ENCODE measurements at places on chromosomes 4 and X.
A peak's percentile ranks its signal among the peaks of the same experiment; 100 is the strongest.

GRCh38 chr4:1047106-1047975 lies 35.9 kb downstream of the FGFRL1 start:
- DNase-seq: peak; percentile 62

- DNase-seq: no peak
Observed at GRCh38 chr4:156797206-156797605, 174.4 kb downstream of the PDGFC start.

DNA sequence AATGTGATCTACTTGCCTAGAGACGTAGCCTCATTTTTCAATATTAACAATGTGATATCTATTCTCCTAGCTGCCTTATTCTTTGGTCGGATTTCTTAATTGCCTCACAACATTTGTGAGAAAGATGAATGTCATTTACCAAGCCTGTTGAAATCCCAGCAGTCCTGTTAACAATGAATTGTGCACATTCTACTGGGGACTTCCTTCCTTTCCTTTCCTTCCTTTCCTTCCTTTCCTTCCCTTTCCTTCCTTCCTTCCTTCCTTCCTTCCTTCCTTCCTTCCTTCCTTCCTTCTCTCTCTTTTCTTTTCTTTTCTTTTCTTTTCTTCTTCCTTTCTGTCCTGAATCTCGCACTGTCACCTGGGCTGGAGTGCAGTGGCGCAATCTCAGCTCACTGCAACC lies 107.1 kb downstream of the GPAT3 start:
- no peak for DNase-seq

- DNase-seq: no peak
Observed at GRCh38 chr4:6758728-6759127, 23.8 kb upstream of the KIAA0232 start.

- no peak for DNase-seq
Observed at GRCh38 chr4:183852910-183853547, 52.1 kb upstream of the STOX2 start.

- DNase-seq: no peak
Observed at GRCh38 chr4:148431401-148431800, 10.8 kb downstream of the NR3C2 start.

DNA sequence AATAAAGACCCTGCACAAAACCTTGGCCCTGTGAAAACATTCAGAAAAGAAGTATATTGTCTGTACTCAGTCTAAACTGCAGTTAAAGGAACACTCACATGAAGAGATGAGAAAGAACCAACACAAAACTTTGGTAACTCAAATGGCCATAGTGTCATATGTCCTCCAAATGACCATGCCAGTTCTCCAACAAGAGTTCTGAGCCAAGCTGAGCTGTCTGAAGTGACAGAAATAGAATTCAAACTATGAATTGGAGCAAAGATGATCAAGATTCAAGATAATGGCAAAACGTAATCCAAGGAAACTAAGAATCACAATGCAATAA lies 739.3 kb upstream of the NDST4 start:
- no peak for DNase-seq

GRCh38 chrX:21373637-21374162 lies 518 bp upstream of the CNKSR2 start:
- peak; percentile 68 for DNase-seq

GRCh38 chr4:17030543-17030942 lies 132.1 kb upstream of the LDB2 start:
- DNase-seq: no peak

DNA sequence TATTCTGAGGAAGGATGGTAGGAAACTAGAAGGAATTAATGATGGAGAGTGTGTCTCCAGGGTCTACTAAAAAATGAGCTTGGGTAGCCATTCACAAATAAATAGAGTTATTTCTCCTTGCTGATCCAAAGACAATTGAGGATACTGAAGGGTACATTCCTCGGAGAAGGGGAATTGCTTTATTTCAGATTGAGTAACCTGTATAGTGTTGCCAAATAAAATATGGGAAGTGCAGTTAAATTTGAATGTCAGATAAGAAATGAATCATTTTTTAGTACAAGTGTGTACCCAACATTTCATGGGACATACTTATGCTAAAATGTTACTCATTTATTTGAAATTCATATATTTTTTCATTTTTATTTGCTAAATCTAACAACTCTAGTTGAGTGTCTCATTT lies 16.0 kb upstream of the VSIG1 start:
- no peak for DNase-seq

GRCh38 chr4:182190306-182190705 lies 52.9 kb upstream of the TENM3 start:
- DNase-seq: no peak

- no peak for DNase-seq
Observed at GRCh38 chr4:123825596-123826291, 429.1 kb downstream of the SPRY1 start.

GRCh38 chr4:144903953-144904711 lies 193.9 kb downstream of the ANAPC10 start:
- no peak for DNase-seq

GRCh38 chrX:134760650-134761049 lies 102.4 kb upstream of the PLAC1 start:
- no peak for DNase-seq

DNA sequence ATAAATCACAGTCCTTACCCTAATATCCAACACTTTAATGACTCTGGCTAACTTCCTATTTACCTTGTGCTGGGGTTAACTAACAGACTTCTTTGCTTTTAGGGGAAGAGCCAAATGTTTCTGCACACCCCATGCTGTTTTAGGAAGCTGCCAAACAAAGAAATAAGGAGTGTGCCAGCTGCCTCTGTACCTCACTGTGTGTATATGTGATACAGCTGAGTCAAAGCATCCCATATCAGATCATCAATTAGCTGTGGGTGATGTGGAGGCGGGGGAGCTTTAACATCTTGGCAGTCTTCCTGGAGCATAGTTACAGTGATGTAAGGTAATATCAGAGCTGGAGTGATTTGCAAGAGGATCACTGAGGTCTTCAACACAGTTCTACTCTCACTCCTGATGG lies 95.4 kb downstream of the COL25A1 start:
- no peak for DNase-seq

DNA sequence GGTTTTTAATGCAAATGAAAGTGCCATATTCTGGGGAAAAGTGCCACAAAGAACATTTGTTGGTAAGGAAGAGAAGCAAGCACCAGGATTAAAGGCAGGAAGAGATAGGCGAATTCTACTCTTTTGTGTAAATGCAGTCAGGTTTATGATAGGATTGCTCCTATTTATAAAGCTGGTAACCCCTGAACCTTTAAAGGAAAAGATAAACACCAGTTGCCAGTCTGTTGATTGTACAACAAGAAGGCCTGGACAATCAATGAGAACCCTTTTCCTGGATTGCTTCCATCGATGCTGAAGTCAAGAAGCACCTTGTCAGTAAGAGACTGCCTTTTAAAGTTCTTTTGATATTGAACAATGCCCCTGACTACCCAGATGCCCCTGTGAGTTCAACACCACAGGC lies 158.1 kb upstream of the NRK start:
- no peak for DNase-seq

- DNase-seq: no peak
Observed at GRCh38 chr4:57719456-57719855, 609.3 kb upstream of the IGFBP7 start.

- DNase-seq: no peak
Observed at GRCh38 chr4:125735102-125735501, 420.3 kb downstream of the FAT4 start.

GRCh38 chr4:23422878-23423277 lies 467.0 kb downstream of the PPARGC1A start:
- DNase-seq: no peak

DNA sequence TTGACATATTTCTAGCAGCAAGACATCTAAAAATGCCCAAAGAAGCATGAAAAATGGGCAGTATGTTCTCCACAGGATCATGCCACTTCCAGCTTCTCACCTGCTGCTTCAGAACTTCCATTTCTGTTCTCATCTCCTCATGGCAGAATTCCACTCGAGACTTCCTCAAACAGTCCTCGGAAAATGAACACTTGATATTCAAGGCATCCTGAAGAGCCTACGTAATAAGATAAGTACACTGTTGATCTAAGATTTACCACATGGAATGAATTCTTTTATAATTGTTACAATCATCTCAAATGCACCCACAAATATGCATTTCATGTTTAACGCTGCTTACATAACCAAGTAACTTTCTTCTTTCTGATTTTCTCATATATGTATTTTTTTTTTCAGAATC lies 14.1 kb downstream of the TNIP3 start:
- DNase-seq: no peak

DNA sequence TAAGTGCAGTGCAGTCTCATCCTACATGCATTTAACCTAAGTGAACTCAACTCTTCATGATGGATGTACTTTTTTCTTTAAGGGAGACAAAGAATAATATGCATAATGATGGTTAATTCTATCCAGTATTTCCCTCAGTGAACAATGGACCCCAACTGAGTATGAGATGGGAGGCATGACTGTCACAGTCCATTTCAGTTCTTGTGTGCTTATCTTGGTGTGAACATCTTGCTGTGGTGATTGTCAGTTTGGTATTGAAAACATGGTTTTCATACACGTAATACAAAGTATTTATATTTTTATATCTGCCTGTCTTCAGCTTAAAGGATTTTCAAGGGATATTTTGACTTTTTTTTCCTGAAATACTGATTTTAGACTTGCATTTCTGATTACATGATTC lies 72.0 kb upstream of the NDUFC1 start:
- DNase-seq: no peak

- no peak for DNase-seq
Observed at GRCh38 chr4:62571494-62571893, 1371.4 kb downstream of the ADGRL3 start.

DNA sequence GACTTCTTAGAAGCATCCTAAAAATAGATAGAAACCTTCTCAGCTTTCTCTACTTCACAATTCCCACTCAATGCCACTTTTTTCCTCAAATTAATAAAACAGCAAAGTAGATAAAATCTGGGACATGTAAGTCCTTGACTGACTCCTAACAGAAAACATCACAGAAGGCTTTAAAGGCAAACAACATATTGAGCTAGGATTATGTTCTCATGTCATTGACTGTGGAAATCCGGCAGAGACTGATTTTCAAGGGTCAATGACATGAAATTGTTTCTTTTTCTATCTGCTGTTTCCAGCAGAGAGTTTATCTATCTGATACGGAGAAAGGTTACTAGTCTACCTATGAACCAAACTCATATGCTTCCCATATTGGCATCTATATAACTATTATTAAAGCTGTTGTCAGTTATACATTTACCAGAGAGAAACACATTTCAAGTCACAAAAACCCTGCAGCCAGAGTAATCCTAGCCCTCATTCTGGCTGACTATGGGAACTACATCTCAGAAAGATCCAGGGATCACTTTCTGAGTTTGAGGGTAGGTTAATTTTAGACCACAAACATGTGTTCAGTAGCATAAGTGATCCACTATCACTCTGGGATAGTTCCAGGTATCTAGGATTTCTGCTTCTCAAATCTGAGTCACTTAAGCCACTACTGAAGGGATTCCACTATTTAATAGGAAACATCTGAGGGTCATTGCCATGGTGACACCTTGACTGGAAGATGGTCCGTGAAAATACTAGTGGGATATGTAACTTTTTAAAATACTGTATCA lies 147.6 kb downstream of the PPP3CA start:
- no peak for DNase-seq

- no peak for DNase-seq
Observed at GRCh38 chr4:87986508-87986907, 11.0 kb downstream of the SPP1 start.

- no peak for DNase-seq
Observed at GRCh38 chr4:144750348-144750747, 104.4 kb downstream of the HHIP start.

- DNase-seq: no peak
Observed at GRCh38 chr4:100843910-100844309, 326.1 kb upstream of the EMCN start.

DNA sequence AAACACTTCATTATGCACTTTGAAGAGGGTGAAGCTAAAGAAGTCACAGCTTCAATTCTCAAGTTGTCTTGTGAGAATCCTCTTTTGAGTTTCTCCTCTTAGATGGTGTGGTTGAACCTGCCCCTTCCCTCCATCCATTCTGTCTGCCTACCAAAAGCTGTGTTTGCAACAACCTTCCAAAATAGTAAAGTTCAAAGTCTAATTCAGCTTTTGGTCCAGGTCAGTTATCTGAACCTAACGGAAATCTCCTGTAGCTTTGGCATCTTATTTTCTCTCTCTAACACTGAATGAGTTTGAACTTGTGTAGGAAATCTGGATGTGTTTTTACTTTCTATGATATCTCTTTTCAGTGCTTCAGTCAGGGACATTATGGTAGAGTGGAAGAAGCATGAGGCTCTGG lies 201.7 kb upstream of the AR start:
- DNase-seq: no peak

- DNase-seq: no peak
Observed at GRCh38 chr4:24245491-24245820, 338.9 kb downstream of the DHX15 start.

DNA sequence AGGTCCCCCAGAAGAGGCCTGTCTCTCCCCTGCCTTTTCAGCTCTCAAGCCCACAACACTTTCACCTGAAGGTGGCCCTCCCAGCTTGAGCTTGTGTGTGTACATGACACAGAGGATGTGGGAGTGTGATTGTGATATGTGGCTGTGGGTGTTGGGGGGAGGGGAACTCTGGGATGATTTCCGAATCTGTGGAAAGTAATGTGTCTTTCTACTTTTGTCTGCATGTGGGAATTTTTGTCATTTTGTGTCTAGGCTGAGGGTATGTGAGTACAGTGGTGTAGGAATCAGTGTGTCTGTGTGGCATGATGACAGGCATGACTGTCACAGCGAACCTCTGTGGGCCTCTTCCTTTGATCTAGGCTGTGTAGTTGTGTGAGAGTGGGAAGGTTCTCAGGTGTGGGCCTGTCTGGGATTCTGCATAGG lies 6.4 kb downstream of the SYP start:
- DNase-seq: no peak

- no peak for DNase-seq
Observed at GRCh38 chr4:128228845-128229795, 58.5 kb downstream of the PGRMC2 start.

GRCh38 chr4:59127006-59127405 lies 2016.8 kb upstream of the IGFBP7 start:
- no peak for DNase-seq

DNA sequence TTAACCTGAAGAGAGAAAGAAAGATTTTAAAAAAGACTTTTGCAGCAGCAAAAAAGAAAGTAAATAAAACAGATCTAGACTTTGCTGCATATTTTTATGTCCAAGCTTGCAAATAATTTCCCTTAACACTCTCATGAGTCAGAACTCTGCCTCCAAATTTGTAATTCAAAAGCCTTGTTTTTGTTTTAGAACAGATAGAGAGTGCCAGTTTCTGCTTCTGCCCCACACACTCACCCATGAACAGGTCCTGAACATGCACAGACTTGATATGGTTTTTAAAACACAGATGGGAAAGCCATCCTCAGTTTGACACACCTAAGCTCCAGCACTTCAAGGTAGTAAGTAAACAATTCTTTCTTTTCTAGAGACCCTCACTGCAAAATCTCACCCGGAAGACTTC lies 39.7 kb upstream of the VCX3B start:
- no peak for DNase-seq

GRCh38 chr4:6337331-6337935 lies 67.8 kb downstream of the WFS1 start:
- DNase-seq: no peak

Measured in activated effector memory CD4-positive, alpha-beta T cell treated with anti-CD3 and anti-CD28 coated beads, Interleukin-2, amount 50 U/mL, for 16 hours (primary cell).